ENCODE measurements at places on chromosomes 11 and 22. TPM values are rescaled to one million over a fixed set of nuclear protein-coding genes. Genes with fewer than 3 reads are reported as not detected.

DNA sequence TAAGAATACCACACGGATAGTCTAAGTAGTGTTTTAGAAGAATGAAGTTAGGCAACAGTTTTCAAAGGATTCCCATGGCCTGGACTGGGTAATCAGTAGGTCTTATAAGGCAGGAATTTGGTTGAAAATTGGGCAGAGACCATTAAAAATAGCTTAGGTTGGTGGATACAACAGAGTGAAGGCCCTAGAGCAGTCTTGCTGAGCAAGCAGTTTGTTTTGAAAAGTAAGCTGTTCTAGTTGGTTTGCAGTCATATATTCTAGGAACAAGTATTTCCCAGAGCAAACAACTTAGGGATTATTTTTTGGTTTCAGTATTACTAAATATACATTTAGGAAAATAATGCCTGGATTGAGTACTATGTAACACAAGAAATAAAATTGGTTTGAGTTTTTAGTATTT lies 64.8 kb downstream of the MUC15 start:
- no peak for DNase-seq

GRCh38 chr11:70233034-70233433 lies 29.9 kb downstream of the FADD start:
- DNase-seq: no peak

DNA sequence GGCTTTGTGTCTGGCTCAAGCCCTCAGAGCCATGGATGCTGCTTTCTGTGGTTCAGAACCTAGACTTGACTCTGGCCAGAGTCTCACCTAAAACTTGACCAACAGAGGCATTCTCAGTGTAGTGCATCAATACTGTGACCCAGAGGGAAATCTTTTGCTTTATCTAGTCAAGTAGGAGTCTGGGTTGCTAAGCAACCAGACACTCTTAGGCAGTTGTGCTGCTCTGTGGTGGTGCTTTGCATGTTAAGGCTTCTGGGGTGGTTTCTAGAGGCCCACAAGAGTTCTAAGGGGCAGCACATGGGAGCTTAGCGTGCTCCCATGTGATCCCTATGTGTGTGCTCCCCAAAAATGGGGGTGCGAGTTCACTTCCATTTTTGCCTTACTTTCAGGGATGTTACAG lies 224.6 kb upstream of the PLET1 start:
- DNase-seq: no peak

GRCh38 chr22:22706253-22706915 lies 62.0 kb downstream of the GGTLC2 start:
- DNase-seq: no peak

DNA sequence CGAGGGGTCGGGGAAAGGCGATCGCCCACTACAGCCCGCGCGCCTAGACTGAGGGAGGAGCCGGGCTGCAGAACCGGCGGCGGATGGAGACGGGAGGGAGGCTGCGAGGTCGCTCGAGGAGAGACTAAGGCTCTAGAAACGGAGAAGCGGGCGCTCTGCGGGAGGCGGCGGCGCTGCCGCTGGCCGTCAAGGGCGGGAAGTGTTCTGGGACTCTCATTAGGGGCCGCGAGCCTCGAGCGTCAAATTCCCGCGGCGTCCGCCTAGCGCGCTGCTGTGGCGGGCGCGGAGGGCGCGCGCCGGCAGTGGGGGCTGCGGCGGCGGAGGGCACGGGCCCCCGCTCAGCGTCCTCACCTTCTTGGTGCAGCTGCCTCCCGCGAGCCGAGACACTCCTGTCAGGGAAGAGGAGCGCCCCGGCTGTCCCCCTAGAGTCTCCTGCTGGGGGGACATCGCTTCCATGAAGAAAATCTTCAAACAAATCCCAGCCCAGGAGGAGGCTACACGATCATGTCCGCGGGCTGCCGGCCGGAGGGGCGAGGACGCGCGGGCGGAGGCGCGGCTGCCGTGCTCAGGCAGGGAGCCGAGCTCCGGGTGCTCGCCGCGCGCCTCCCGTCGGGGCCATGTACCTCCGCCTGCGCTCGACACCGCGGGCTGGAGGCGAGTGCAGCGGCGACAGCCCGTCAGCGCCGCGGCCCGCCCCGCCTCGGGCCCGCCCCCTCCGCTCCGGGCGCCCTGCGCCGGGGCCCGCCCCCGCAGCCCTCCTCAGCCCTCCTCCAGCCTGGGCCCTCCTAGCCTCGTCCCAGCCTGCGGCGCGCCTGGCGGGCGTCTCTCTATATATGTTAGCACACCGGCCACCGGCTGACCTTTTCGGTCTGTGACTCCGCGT lies at the start of gene ARHGAP20:
Gene ARHGAP20, minus strand, starts transcription at position 662 of the 883 bp plus-strand sequence. Its CDS starts 206 bp downstream, at position 456.
- no peak for DNase-seq

DNA sequence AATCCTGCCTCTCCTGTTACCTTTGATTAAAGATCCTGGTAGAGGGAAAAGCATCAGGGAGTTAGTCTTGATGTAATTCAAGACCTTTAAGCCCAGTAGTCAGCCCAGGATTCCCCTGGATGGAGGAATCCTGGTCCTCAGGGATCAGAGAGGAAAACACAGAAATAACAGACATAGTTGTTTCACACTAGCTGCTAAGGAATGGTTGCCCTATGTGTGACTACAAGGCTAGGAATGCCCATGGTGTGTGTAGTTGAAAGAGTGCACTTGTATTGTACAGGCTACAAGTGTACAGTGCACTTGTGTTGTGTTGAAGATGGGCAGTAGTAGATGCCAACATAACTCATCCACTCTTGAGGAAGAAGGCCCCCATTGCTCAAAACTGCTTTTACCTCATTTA lies 226.8 kb downstream of the AASDHPPT start:
- no peak for DNase-seq

DNA sequence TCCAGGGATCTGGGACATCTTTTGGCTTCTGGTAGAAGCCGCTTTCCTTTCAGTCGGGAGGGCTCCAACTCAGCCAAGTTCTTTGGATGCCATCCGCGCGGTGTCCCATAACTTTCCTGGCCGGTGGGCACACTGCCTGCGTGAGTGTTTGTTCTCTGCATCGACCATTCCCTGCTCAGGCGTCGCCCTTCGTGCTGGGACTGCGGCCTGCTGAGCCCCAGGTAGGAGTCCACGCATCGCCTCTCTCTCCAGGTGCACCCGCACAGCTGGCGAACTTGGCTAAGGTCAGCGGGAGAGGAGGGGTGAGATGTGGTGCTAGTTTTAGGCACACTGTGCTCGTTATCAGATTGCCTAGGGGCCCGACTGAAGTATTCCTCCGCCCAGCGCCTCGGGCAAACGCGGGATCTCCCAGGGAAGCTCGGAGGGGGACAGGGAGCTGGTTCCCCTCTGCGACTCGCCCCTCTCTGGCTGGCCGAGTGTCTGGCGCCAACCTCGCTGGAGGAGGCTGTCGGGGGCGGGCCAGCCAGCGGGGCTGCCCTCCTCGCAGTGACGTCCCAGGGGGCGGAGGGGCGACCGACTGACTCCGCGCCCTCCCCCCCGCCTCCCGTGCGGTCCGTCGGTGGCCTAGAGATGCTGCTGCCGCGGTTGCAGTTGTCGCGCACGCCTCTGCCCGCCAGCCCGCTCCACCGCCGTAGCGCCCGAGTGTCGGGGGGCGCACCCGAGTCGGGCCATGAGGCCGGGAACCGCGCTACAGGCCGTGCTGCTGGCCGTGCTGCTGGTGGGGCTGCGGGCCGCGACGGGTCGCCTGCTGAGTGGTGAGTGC lies at the start of gene LAYN:
Gene LAYN, plus strand, starts transcription at position 607 of the 823 bp plus-strand sequence. Its CDS starts 124 bp downstream, at position 731.
- DNase-seq: no peak

- DNase-seq: peak; percentile 43
Observed at GRCh38 chr11:7576726-7577290, 63.0 kb downstream of the PPFIBP2 start.

DNA sequence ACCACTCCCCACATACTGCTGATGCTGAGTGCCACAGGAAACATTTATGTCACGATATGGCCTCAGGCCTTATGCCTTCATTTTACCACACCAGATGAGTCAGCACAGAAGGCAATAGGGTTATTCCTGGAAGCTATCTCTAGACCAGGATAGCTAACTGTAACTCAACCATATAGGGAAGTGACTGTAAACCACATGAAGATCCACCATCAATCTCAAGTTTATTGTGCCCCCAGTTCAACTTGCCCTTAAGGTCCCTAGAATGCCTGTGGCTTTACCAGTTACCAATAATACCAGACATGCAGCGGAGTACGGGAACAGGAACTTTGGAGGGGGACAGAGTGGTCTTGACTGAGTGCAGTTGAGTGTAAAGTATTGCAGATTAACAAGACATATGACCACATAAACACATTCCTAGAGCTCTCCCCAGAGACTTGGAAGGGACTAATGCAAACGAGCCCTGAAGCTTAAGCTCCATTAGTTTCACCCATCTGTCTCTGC lies 180.9 kb downstream of the KIF18A start:
- no peak for DNase-seq

GPR83 gene
- total RNA-seq: not detected

OMP gene
- total RNA-seq: not detected

RIMBP3B gene
- total RNA-seq: not detected

KRTAP5-9 gene
- total RNA-seq: not detected

BTG4 gene
- total RNA-seq: not detected

FAM180B gene
- total RNA-seq: not detected

CHRM1 gene
- total RNA-seq: not detected

RAB38 gene
- total RNA-seq: not detected

SPTBN2 gene
- total RNA-seq: 30.9 TPM
